Smooth muscle cell of the brain vasculature (primary cell): ENCODE measurements at places on chromosomes 2 and 18.

DNA sequence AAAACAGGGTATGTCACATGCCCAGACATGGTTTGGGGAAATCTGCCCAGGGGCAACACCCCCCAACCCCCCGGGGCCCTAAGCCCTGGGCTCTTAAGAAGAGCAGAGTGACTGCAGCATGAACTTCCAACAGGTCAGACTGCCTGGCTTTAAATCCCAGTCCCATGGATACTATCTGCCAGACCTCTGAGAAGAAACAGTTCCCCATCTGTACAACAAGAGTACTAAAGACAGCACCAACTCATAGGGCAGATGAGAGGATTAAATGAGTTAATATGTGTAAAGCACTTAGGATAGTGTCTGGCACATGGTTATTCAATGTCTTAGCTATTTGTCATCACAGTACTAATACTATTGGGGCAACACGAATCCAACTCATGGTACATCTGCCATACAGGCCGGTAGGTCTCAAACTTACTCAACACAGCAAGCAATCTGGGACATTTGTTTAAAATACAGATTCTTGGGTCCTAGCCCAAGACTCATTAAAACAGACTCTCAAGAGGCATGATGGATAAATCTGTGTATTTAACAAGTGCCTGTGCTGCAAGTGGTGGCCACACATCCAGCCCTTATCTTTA is 23.4 kb downstream of the CDH2 start:
- no peak for DNase-seq

DNA sequence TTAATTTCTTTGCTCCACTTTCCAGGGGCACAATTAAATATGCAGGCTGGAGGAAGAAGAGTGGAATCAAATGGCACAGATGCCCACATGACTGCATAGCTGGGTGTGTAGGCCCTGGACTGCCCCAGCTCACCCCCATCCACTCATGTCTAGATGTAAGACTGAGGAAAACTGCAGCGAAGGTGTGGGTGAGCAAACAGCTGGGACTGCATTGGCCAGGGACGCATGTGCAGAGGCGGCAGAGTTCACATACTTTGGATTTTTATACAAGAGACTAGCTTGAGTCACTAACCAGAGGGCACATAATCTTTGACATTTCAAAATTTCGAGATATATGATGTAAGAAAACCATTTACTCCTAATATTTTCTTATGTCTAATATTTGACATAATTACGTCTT is 60.1 kb downstream of the SPIRE1 start:
- no peak for DNase-seq

- DNase-seq: no peak
Observed at GRCh38 chr2:121286506-121286905, 1.5 kb upstream of the TFCP2L1 start.

DNA sequence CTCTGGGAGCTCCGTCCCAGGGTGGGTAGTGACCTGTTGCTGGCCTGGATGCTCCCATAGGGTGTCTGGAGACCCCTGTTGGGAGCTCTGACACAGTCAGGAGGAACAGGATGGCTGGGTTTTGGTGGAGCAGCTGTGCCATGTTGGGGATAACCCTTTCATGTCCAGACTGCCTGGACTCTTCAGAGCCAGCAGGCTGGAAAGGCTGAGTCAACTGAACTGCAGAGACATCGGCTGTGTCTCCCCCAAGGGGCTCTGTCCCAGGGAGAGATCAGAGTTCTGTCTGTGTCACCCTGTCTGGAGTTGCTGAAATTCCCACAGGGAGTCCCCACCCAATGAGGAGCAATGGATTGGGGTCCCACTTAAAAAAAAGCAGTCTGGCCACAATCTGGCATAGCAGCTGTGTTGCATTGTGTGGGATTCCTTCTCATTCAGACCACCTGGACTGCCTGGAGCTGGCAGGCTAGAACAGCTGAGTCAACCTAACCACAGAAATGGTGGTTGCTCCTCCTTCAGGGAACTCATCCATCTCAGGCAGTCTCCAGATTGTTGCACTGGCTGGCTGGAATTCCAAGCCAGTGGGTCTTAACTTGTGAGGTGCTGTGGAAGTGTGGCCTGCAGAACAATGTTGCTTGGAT is 37.2 kb downstream of the AGPS start:
- DNase-seq: peak; percentile 50

DNA sequence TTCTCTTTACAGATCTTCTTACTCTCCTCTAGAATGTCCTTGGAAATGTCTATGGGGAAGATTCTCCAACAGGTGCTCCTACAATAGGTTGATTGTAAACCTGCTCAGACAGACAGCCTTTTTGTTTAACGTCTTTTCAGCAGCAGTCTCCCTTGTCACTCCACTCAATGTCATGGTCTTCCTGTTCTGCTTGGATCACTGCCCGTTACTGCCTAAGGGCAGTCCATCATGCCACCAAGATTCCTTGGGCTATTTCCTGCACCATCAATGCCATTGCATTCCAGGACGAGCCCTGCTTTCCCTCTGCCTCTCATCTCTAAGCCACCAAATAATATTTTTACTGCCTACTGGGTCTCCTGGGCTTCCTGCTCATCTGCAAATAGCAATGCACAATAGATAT is 97.4 kb upstream of the GALNT5 start:
- no peak for DNase-seq

GRCh38 chr18:58569490-58569911 is 59.4 kb downstream of the ALPK2 start:
- DNase-seq: no peak

DNA sequence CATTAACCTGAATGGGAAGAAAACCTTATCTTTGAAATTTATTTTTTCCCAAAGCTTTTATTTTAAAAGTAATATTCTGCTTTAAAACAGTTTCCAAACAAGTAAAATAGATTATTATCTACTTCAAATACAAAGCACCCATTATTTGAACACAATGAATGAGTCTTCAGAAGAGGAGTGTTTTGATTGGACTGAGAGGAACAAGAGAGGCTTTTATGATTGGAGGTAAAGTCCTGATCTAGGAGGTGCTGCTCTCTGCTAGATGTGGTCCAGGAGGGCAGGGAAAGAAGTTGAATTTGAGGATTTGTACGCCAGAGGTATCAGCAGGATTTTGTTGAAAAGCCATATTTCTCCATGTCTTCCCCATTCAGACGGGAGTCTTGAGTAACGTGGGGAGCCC is 900.7 kb downstream of the SOCS6 start:
- no peak for DNase-seq

GRCh38 chr2:221120643-221121042 is 451.5 kb downstream of the EPHA4 start:
- DNase-seq: no peak

DNA sequence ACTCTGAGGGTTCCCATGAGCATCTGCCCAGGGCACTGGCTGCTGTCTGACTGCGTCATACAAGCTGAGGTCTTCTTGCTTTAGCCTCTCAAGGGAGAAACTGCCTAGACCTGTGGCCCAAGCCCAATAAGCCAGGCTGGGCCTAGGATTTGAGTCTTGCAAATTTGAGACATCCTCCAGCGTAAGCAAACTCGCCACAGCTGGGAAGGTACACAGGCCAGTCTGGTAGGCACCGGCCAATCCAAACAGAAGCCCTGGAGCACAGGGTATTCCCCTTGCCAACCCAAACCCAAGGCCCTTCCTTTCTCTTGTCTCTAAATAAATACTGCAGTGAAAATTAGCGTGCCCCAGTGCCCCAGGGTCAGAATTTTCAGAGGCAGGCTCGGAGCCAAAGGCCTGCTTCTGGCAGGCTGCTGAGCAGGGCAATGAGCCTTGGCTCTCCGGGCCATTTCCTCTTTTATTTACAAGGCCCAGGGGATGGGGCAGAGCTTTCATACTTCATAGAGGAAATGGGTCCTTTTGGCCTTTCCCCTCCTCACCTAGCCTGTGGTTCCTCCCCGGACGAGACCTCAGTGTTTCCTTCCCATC is 33.3 kb downstream of the POLR1A start:
- peak; percentile 84 for DNase-seq

DNA sequence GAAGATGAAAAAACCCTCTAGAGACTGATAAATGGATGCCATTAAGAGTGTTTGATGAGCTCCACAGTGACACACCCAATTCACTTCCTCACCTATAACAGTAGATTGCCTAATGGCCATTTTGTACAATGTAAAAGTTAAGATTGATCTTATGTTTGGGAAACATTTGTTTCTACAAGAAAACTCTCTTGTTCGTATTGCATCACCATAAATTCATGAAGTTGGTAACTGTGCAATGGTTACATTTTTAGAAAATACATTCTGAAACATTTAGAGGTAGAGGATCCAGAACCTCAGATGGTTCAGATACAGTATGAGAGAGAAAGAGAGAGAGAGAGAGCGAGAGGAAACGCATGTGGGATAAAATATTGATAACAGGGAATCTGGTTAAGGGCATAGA is 31.8 kb downstream of the DAPL1 start:
- no peak for DNase-seq

DNA sequence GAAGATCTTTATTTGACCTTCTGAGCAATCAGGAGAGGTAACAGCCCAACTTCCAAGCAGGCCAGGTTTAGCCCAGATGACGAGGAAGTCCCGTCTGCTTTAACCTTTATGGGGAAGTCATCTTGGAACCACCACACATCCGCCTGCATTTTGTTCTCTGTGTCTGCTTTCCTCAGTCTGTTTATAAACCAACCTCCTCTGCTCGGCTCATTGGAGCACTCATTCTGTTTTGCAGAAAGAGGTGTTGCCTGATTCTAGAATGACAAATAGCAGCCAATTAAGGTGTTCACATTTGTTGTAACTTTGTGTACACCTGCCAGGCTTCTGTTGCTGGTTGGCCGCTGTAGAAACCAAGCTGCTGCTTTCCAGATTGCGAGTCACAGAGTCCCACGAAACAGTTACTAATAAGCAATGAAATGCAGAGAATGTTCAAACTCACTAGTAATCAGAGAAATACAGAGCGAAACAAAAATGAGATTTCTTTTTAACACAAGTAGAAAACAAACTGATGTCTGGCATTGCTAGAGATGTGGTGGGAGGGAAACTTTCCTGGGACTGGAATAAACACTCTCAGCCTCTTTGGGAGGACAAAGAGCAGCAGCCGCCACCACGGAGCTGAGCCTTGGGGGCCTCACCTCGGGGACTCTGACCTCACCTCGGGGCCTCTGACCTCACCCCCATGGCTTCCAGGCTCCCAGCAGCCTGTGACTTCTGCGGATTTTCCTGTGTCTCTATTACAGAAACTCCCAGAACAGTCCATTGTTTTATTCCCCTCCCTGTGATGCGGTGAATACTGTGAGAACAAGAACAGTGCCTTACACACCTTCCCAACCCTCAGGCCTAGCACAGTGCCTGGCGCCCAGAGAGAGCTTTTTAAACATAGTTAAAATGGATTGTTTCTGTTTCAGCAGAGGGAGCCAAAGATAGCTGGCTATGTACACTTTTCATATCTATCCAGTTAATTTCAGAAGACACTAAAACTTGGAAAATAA is 64.0 kb downstream of the MBP start:
- DNase-seq: no peak

GRCh38 chr2:190791976-190792575 is 88.5 kb upstream of the GLS start:
- DNase-seq: no peak

DNA sequence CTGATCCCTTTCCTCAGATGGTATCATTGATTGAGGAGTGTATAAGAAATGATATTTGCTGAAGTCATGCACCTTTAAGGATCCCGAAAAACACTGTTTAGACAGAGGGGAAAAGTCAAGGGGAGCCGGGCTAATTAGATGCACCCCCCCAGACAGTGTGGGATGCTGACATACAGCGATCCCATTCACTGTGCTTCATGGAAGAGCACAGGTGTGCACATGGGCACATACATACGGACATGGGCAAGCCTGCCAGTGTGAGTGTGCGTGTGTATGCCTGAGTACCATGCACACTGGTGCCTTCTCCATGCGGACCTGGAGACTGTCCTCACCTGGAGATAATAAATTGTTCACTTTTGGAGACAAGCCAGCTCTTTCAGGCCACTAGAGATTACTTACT is 22.6 kb downstream of the MEIS1 start:
- no peak for DNase-seq

GRCh38 chr2:96113951-96114350 is 2.4 kb downstream of the ADRA2B start:
- no peak for DNase-seq

DNA sequence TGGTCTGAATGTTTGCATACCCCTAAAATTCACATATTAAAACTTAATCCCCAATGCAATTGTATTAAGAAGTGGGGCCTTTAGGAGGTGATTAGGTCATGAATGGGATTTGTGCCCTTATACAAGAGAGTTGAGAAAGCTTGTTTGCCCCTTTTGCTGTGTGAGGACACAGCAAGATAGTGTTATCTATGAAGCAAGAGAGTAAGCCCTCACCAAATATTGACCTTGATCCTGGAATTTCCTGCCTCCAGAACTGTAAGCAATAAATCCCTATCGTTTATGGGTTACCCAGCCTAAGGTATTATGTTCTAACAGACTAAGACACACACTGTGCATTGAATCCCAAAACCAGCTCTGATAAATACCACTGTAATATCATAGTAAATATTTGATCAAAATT is 32.2 kb downstream of the NR4A2 start:
- DNase-seq: no peak

DNA sequence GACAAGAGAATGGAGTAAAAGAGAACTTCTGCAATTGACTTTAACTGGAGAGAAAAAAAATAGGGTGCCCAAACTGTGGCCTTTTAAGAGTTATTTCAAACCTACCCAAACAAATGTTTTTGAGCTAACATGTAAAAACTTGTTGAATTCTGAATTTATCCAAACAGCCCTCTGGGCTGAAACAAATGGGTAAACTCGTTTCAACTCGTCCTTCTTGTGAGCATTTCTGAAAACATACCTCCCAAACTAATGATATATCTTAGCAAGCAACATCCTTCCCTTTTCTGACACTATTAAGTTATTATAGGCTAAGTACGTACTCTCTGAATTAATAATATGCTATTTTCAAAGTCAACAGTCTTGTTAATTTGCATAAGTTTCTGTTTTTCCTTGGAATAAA is 793.0 kb upstream of the ACVR2A start:
- no peak for DNase-seq

GRCh38 chr2:190210471-190210870 is 109.2 kb downstream of the HIBCH start:
- DNase-seq: no peak

DNA sequence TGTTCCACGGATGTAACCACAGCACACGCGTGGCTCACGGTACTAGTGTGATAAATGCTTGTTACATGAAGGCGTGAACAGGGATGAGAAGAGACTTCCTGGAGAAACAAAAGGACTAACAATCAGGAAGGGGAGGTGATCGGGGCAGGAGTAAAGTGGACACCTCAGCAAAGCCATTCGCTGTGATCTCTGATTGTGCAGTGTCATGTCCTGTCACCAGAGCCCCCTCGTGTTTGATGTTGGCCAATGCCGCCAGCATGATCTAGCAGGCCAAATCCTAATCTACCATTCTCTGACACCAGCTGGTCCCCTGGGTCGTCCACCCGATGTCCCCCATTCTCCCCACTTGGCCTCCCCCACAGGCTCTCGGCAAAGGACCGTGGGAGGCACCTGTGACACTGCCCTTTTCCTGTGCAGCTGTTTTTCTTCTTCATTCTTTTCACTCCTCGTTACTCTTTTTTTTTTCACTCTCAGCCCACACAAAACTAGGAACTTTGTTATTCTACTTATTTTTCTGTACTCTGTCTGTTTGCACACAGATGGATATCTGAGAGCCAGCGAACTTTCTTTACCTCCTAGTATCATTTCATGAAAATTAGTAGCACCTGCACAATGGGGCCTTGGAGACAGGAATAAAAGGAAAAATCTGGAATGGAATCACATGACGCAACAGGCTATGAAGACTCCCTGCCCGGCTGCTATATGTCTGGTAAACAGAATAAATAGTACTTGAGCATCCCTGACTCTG is 146.8 kb downstream of the TGIF1 start:
- DNase-seq: no peak

GRCh38 chr18:75170022-75170789 is 38.7 kb downstream of the PTGR3 start:
- DNase-seq: no peak
